Fibroblast of skin of abdomen (primary cell): ENCODE measurements at places on chromosomes 4 and X.

DNA sequence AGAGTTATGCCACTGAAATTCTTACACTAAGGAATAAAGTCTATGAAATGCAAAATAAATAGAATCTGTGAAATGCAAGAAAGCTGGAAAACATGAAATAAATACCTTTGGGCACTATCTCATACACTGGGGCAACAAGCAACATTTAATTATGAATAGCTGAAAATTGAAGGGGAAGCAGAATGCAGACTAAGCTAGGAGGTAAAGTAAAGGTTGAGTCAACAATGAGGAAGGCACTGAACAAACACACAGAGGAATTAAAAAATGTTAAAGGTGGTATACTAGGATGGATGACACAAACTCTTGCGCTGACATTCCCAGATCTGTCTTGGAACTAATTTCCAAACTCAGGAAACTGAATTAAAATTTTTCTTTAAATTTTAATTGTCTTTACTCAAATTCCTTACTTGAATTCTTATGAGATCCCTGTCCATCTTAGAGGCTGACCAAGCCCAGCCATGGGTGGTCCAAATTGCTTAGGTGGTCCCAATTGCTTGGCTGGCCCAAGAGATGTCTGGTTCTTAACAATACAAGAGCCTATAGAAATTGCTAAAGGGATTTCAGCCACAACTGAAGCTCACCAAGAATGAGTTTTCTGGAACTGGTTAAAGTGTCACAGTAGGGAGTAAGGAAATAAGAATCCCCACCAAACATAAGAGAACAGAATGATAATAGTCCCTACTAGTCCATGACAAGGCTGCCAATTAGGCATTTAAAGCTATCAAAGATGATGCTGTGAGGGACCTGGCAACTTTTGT is 41.3 kb upstream of the ZCCHC13 start:
- no peak for DNase-seq

GRCh38 chrX:96170626-96171025 is 514.0 kb upstream of the DIAPH2 start:
- no peak for DNase-seq

DNA sequence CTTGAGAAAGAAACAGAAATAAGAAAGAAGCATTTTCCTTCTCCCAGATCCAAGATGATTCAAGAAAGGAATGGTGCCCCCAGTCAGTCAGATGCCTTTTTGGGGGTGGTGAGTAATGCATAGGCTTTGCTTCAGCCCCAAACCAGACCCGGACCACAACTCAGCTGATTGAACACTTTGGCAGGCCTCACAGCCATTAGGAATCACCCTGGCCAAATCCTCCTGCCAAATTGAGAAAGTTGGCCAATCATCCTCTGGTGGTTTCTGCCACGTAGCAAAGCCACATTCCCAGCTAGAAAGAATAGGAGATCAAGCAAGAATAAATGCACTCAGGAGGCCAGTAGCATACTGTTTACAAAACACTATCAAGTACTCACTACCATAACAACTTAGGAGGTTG is 33.7 kb downstream of the FRMD7 start:
- peak; percentile 50 for DNase-seq

DNA sequence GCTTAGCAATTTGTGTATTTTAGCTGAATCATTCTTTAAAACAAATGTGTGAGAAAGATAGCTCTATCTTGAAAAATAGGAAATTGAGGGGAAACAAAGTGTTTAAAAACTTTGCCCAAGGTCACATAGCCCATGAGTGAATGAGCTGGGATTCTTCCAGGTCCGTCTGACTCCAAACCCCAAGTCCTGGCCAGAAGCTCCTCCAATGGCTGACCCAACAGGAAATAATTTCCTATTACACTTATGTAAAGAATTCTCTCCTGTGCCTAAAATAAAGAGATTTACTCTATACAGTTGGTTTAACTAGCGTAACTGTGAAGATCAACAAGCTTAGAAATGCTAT is 287.6 kb downstream of the ARHGAP24 start:
- DNase-seq, result peak; percentile 90

GRCh38 chr4:118765399-118765798 is 70.5 kb downstream of the SEC24D start:
- DNase-seq, result peak; percentile 98

GRCh38 chr4:158219623-158220022 is 9.3 kb downstream of the TMEM144 start:
- DNase-seq, result no peak

DNA sequence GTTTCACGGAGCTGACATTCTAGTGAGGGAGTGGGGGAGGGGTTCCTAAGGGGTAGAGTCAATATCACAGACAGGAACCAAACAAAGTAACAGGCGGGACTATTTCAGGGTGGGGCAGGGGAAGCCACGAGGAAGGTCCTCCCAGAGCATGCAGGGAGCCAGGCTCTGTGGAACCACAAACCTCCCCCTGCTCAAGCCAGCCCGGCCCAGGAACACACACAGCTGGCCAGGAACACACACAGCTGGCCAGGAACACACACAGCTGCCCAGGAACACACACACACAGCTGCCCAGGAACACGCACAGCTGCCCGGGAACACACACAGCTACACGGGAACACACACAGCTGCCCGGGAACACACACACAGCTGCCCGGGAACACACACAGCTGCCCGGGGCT is 24.8 kb downstream of the EVC2 start:
- DNase-seq, result no peak

DNA sequence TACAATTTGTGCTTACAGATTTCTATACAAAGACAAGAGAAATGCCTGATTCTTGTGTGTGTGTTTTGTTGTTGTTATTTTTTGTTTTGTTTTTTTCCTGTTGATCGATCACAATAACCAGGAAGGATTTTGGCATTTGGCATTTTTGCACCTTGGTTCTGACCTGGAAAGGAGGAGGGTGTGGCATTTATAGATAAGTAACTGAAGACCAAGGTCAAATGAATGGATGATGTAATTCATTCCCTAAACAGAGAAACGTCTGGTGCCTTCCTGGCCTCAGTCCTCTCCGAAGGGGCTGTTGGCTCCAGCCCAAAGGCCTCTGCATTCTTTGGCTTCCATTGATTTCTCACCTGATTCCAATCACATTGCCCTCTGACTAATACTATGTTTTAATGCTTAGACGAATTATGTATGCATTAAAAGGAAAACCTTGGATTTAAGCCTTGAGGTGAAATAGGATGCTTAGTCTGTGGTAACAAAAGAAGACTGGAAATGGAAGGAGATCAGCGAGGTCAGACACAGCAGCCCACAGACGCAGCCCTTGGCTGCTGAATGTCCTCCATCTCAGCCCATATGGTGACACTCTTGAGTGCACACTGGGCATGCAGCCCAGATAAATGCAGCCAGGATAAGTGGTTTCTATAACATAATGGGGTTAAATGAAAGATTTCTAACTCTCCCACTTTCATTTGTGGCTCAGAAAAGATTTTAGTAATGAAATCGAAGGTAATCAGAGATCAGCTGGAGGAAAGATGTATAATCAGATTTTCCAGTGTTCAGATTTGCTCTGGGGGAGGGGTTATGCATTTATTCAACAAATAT is 60.5 kb upstream of the TRIM2 start:
- peak; percentile 94 for DNase-seq

DNA sequence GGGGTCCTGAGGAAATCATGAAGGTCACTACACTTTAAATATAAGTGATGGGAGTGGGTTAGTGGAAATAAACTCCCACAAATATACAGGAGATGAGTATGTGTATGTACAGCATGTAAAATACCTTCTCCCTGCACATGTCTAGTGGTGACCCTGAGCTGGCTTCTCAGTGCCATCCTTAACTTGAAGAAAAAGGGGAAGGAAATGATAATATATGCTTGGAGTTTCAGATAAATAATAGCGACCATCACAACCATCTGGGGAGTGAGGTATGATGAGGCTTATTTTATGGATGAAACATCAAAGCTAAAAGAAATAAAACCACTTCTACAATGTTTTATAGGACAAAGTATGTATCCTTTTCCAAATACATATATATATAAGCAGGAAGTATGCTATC is 41.0 kb upstream of the SORBS2 start:
- no peak for DNase-seq

GRCh38 chrX:44874420-44875184 is 1.6 kb downstream of the KDM6A start:
- DNase-seq, result peak; percentile 26

GRCh38 chrX:132219343-132219768 is at the start of gene RAP2C:
TSS of gene RAP2C (minus strand) at chrX:132219447. CDS start at chrX:132217268, 2,179 bp downstream.
- peak; percentile 46 for DNase-seq

GRCh38 chrX:108186811-108187210 is 95.2 kb downstream of the ATG4A start:
- peak; percentile 81 for DNase-seq

DNA sequence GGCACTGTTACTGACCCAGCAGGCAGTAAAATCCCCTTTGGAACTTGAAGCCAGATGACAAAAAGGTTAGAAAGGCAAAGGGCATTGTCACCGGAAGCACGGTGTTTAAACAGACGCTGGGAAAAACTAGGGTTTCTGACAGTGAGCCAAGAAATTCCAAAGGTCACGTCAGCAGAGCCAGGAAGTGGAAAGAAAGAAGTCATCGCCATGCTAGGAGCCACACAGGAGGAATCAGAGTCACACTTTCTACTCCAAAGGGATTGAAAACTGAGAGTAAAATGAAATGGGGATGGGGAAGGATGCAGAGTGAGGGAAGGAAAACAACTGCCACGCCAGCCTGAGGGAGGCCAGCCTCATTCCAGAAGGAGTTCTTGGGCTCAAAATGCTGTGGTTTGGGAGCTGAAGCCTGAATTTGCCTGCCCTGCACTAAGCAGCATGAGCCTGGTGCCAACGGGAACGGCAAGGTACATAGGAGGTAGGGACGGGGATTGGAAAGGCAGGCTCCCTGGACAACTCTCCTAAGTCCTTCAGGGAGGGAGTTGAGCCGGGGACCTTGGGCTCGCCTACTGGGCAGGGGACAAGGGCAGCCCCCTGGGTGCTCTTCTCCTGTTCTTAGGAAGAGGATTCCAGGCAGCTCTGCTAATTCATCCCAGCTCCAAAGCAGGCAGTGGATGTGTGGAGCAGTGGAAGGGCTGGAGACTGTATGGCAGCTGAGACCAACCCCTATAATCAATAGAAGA is 66.8 kb downstream of the SOWAHB start:
- DNase-seq, result peak; percentile 81

- DNase-seq, result no peak
These were observed 3.7 kb downstream of the DOCK11 start for GRCh38 chrX:118499295-118499694.

DNA sequence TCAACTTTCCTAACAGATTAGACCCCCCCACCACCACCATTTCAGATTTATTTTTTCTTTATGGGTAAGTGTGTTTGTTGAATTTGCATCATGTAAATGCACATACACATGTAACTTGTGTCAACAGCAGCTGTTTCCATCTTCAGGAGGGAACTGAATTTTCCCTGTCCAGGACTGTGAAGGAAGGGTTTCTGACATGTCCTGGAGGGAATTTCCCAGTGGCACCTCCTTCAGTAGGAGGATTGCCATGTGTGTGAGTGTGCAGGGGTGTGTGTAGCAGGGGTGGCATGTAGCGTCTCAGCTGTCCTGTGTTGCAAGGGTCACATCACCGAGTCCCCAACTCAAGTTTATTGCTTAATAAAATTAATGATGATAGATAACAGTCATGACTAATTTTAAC is 19.7 kb downstream of the HERC6 start:
- DNase-seq, result no peak

- DNase-seq, result no peak
These were observed 49.0 kb downstream of the HUWE1 start for GRCh38 chrX:53637479-53637878.

DNA sequence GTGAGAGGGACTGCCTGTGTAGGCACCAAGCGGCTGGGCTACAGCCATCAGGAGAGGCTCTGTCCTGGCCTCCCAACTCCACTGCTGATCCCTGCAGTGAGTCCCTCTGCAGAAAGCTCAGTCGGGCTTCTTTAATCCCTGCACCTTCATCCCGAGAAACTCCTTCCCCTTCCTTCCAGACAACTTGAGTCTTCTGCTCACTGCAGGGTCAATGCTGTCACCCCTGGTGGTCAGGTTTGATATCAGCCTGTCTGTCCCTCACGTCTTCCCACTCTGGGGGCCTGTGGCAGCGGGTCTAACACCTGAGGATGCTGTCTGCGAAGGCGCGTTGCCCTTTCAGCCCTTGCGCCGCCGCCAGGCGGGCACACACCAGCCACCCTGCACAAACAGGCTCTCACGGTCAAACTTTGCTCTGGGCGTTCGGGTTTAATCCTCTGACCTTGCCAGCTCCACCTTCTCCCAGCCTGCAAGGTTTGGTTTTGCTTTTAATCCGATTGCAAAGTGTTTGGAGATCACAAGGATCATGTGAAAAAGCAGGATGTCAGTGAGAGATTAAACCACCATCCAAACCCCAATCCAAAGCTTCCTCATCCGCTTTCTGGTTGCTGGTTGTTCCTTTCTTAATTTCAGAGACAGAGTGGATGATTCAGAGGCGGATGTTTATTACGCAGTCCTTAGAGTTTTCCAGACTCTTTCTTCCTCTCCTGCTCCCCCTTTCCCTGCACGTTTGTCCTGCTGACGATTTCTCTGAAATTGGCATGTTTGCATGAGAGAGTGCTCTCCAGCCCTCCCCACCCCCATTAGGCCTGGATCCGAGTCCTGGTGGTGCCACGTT is 74.8 kb upstream of the SLC34A2 start:
- no peak for DNase-seq

- DNase-seq, result no peak
These were observed 102.0 kb upstream of the FSTL5 start for GRCh38 chr4:162265802-162266201.

GRCh38 chr4:150906987-150907633 is 108.0 kb downstream of the LRBA start:
- no peak for DNase-seq

DNA sequence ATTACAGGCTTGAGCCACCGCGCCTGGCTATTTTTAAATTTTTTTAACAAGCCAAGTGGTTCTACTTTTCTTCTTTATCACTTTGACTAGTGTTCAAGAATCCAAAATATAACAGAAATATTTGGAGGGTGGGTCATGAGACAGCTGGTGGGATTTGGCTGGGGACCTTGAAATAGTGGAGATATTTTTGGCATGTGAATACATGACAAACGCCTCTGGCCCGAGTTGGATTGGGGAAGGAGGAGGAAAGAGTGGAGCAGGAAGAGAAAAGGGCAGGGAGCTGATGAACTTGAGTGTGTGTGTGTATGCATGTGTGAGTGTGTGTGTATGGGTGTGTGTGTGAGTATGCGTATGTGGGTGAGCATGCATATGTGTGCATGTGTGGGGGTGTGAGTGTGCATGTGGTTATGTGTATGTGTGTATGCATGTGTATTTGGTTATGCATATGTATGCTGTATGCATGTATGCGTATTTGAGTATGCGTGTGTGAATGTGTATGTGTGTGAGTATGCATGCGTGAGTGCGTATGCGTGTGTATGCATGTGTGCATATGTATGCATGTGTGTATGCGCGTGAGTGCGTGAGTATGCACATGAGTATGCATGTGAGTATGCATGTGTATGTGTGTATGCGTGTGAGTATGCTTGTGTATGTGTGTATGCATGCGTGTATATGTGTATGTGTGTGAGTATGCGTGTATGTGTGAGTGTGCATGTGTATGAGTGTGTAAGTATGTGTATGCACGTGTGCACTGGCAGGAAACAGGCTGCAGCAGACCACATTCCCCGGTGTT is 49.6 kb downstream of the JADE1 start:
- DNase-seq, result peak; percentile 92

DNA sequence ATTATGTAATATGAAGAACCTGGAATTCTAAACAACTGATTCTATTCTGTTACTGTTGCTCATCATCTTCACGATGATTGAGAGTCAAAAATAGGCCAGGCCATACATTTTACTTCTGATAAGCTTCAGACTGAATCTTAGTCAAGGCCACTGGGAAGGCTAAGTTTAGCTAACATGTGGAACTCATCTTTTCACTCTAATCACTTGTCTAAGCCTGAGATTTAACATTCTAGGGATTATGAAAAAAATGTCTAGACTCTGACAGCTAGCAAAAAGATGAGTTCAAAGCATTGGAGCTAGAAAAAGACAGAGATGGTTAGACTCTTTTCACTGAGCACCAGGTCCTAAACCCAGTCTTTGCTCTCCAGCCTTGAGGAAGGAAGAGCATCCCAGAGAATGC is 656.2 kb upstream of the IGFBP7 start:
- no peak for DNase-seq
